Activated T-helper 1 cell treated with Interleukin-2 at 50 U/mL for 16 hours (primary cell): ENCODE measurements at places on chromosomes 5 and 9.

GRCh38 chr9:126166291-126166690 is 160.3 kb upstream of the MVB12B start:
- no peak for DNase-seq

- no peak for DNase-seq
Measured at GRCh38 chr9:82939451-82939850, 123.5 kb downstream of the RASEF start.

DNA sequence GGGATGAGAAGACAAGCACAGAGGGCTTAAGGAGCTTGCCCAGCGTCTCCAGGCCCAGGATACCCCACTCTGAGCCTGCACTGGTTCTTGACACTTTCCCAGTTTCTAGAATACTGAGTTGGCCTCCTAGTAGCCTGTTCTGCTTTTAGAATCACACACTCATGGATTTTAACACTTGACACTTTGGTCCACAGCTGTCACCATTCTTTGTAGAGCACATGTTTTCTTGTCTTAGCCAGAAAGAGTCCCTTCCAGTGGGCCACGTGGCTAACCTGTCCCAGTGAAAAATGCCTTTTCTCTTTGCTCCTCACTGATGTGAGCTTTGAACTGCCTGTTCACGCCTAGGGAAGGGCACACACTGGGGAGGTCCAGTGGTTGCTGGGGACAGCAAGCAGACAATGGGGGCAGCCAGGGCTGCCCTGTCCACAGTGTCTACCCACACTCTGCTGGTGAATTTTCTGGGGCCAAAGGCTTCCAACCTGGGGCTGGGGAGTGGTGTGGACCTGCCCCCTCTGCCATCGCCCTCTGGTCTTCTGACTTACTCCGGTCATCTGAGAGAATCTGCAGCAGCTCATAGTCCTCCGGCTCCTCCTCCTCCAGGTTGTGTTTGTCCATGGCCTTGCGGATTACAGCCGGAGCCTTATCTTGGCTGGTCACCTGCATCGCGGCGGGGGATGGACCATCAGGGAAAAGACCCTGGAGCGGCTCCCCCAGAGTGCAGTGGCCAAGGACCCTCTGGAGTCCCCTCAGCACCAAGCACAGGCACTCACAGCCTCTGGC is 21.1 kb downstream of the RALGDS start:
- no peak for DNase-seq

DNA sequence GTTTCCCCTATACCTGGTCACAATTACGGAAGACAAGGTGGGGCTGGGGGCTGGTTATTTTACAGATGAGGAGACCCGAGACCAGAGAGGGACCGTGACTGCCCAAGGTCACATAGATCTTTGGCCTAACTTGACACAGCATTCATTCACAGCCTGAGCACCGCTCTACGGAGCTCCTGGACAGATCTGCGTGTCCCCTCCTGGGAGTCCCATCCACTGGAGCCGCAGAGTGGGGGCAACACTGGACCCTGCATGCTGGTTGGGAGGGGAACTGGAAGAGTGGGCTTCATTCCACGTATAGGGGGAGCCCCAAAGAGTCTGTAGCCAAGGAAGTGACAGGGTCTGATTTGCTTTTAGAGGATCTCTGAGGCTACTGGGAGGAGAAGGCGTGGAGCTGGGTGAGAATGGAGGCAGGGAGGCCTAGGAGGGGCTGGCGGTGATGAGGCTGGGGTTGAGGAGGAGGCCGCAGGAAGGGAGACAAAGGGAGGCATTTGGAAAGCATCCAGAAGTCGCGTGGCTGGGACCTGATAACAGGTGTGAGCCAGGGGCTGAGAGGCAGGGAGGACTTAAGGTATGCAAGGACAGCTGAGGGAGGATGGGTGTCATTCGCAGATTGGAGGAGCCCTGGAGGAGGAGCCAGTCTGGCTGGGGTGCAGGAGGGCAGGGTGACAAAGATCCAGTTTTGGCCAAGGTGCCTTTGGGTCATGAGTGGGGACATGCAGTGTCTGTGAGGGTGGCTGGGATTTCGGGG is 64.3 kb upstream of the IER5L start:
- DNase-seq = no peak

GRCh38 chr9:3827175-3827574 is 301.4 kb upstream of the RFX3 start:
- DNase-seq = no peak

DNA sequence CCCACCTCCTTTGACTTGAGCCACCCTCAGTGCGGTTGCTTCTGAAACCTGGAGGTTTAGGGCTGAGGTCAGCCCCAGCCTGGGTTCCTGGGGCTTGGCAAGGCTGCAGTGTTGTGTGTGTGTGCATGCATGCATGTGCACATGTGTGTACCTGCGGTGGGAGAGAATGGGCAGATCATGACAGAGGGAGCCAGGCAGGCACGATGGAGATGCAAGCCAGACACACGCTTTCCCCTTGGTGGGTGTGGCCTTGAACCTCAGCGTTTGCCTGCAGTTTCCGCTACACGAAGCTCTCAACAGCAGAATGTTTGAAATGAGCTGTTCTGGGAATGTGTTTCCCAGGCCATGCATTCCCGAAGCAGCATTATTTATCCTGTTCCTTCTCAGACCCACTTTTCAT is 65.9 kb upstream of the RAPGEF1 start:
- no peak for DNase-seq

DNA sequence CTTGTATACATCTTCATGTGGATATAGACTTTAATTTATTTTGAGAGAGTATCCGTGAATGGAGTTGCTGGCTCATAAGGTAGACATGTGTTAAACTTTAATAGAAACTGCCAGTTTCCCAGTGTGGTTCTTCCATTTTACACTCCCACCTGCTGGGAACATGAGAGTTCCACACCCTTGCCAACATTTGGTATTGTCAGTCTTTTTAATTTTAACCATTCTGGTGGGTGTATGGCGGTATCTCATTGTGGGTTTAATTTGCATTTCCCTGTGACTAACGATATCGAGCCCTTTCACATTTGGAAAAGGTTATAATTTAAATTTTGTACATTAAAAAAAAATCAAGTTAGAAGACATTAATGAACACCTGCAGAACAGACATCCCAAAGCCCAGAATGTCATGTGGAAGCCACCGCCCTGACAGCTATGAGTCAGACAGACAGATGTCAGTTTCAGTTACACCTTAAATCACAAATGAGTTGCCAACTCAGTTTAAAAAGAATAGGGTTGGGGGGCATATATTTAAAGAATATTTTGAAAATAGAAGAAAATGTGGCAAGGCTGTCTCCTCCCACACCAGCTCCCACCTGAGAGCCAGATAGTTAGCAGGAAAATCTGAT is 36.9 kb downstream of the ANKRD33B start:
- no peak for DNase-seq

- DNase-seq = no peak
Measured at GRCh38 chr9:107833295-107833694, 343.7 kb upstream of the KLF4 start.
